ENCODE measurements at places on chromosomes 12 and 14.

DNA sequence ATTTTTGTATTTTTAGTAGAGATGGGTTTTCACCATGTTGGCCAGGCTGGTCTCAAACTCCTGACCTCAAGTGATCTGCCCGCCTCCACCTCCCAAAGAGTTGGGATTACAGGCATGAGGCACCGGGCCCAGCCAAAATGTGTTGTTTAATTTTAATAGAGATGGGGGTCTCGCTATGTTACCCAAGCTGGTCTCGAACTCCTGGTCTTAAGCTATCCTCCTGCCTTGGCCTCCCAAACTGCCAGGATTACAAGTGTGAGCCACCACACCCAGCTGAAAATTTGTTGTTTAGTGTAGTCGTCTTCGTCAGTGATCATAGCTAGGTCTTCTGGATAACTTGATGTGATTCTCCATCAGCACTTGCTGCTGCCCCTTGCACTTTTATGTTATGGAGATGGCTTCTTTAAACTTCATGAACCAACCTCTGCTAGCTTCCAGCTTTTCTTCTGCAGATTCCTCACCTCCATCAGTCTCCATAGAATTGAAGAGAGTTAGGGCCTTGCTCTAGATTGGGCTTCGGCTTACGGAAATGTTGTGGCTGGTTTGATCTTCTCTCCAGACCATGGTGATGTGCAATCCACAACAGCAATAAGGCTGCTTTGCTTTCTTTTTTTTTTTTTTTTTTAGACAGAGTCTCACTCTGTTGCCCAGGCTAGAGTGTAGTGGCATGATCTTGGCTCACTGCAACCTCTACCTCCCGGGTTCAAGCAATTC lies 13.0 kb downstream of the ISCU start:
- no peak for DNase-seq

GRCh38 chr12:92439420-92439805 lies 263.4 kb upstream of the PLEKHG7 start:
- no peak for DNase-seq

DNA sequence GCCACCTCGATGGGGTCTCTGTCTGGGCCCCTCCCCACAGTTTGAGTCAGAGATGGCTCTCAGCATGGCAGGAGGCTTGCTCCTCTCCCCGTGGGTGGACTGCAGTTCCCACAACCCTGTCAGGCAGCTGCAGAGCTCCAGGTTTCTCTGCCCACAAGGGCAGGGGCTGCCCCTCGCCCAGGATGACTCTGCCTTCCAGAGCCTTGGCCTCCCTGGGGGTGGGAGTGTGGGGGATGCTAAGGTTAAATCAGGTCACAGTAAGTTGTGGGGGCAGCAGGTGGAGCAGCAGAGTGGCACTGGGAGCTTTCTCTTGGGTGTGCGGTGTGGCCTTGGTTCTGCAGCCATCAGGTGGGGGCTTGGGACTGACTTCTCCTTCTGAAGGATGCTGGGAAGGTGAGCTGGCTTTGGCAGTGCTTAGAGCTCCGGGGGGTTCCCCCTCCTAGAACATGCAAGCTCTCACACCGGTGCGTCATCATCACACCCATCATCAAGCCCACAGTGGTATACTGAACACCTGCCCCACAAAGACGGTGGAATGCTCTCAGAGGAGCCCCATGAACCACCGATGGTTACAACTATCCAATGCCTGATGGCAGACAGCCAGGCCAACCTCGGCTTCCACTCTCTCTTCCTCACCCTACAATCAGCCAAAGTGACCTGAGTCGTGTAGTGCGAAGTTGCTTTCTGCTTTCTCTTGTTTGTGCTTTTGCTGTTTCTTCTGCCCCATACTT lies 39.7 kb downstream of the ERH start:
- no peak for DNase-seq

GRCh38 chr14:61076556-61076955 lies 95.5 kb downstream of the SLC38A6 start:
- DNase-seq: no peak

DNA sequence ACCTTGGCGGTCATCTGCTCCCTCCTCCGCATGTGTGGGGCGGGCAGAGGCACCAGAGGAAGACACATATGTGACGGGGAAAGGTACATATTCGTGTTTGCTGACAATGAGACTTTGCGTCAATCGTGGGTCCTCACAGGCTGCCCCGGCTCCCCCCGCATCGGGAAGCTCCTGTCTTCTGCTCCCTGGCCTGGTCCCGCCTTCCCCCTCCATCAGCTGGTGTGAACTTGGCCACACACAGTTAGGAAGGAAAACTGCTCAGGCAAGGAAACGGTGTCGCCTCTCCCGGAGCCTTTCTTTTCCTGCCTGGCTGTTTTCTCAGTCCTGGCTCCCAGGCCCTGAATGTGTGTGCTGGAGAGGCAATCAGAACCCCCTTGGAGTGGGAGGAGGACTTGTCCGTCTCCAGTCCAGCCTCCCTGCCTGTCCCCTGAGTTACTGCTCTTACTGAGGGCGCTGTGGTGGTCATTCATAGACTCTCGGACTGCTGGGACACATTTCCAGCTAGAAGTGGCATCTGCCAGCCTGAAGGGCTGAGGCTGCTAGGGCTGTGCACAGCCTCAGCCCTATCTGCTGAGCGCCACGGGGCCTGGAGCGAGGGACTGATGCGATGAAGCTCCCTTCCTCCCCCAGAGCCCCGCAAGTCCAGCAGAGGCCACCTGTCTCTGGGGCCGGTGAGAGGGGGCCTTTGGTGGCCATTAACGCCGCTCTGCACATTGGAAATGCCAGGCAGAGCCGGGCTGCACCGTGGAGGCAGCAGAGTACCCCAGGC lies 44.2 kb upstream of the TSPAN9 start:
- no peak for DNase-seq

- DNase-seq: no peak
Measured at GRCh38 chr14:83379436-83379835, 1845.8 kb upstream of the SEL1L start.

DNA sequence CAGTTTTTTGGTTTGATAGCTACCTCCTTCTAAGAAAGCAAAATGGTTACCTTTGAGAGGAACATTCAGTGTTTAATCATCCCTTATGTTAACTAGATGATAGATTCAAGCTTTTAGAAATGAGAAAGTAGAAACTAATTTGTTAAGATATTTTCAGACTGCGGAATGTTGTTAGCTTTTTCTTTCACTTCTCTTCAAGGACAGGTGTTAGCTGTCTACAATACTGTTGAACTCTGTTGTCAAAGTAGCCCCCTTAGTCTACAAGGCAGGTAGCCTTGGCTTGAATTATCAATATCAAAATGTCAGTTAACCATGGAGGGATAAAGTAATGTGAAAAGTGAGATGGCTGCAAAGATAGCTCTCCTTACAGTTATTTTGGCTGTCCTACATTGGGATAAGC lies 14.8 kb downstream of the MAPK1IP1L start:
- no peak for DNase-seq

- DNase-seq: no peak
Measured at GRCh38 chr12:69435644-69436043, 34.5 kb upstream of the FRS2 start.

DNA sequence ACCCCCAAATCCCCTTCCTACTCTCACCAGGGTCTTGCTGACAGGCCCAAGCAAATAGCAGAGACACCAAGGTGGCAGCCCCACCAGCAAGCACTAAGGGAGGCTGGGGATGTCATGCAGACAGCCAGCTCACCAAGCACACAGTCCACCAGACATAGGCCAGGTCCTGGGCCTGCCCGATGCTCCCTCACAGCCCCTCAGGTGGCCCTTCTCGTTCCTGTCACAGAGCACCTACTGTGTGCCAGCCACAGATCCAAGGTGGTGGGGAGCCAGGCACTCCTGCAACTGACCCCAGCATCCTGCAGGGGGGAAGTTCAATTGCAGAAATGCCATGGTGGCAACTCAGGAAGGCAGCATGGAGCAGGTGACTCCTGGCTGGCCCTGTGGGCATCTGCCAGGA lies 60.5 kb upstream of the PNMA1 start:
- DNase-seq: no peak

- no peak for DNase-seq
Measured at GRCh38 chr12:90829044-90829443, 125.9 kb downstream of the CCER1 start.

DNA sequence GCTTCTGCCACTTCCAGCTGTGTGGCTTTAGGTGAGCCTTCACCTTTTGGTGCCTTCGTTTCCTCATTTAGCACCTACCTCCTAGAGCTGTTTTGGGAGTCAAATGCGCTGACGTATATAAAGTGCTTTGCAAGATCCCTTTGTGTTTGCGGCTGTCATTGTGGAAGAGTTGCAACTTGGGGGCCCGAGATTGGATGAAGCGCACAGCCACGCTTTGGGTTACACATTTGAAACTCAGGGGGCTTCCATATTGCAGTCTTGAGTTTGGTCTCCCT lies 636 bp upstream of the ARL6IP4 start:
- DNase-seq: no peak

- DNase-seq: no peak
Measured at GRCh38 chr14:89750281-89750755, 204.2 kb downstream of the EFCAB11 start.

- DNase-seq: peak; percentile 100
Measured at GRCh38 chr12:55847603-55848291, 5.0 kb upstream of the MMP19 start.

GRCh38 chr14:84209031-84209430 lies 1320.9 kb upstream of the FLRT2 start:
- DNase-seq: no peak

DNA sequence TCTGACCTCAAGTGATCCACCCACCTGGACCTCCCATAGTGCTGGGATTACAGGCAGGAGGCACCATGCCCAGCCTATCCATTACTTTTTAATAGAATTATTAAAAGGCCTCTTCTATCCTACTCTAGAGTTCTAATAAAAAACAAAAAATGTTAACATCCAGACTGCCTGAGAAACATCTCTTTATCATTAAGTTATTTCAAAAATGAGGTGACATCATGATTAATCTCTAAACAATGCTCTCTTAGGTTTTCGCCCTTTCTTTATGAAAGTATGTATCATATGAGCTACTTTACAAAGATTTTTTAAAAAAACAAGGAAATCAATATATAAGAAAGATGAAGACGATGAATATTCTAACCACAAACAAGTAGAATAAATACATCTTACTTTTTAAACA lies 52.6 kb downstream of the FGD6 start:
- DNase-seq: no peak

- DNase-seq: no peak
Measured at GRCh38 chr12:52319097-52319496, 2.1 kb downstream of the KRT83 start.

DNA sequence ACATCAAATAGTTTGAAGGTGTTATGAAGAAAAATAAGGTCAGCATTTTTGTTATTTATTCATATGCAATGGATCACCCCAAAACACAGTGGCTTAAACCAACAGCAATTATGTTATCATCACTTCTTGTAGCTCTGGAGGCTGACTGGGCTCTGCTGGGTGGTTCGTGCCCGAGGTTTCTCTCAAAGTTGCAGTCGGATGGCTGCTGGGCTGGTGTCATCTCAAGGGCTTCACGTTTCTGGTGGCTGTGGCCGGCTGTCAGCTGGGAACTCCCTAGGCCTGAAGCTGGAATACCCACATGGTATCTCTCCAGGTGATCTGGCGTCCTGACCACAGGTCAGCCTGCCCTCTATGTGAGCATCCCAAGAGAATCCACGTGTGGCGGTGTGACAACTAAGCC lies 12.0 kb downstream of the DIO3 start:
- no peak for DNase-seq

DNA sequence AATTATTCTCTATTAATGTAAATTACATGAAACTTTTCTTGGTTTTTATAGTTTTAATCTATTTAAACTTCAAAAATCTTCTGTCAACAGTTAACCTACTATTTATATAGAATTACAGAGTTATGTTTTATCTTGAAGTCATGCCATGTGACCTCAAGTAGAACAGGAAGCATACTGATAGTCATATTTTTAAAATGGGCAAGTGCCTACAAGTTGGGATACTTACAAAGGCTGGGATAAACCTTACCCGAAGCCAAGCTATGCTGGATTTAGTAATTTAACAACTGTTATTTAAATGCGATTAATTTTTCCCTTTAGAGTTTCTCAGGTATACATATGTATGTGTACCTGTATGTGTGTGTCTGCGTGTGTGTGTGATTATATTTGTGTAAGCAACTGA lies 266.9 kb downstream of the RASSF9 start:
- DNase-seq: no peak

- DNase-seq: no peak
Measured at GRCh38 chr12:118472940-118473339, 96.6 kb downstream of the SUDS3 start.

DNA sequence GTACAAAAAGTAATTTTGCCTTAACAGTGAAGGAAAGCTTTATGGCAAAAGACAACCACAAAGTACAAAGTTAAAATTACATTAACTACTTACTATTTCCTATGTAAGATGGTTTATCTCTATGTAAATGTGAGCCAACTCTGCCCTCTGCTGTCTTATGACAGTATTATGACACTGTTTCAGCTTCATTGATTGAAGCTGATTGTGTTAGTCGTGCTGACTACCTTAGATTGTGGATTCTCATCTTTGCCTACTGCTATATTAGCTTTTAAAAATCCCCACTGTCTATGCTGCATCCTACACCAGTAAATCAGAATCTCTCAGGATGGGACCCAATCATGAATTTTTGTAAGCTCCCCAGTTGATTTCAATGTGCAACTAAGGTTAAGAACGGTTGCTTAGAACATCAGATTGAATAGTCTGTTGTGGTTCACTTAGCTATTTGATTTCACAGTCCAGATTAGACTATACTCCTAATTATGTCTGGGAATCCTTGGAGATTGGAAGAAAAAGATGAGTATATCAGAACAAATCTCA lies 12.2 kb upstream of the SPTB start:
- no peak for DNase-seq

Data from HFF-Myc (cell line).